ENCODE measurements at places on chromosomes 2 and 18.

GRCh38 chr2:30266051-30266621 is 34.8 kb downstream of the LBH start:
- DNase-seq = peak; percentile 86

DNA sequence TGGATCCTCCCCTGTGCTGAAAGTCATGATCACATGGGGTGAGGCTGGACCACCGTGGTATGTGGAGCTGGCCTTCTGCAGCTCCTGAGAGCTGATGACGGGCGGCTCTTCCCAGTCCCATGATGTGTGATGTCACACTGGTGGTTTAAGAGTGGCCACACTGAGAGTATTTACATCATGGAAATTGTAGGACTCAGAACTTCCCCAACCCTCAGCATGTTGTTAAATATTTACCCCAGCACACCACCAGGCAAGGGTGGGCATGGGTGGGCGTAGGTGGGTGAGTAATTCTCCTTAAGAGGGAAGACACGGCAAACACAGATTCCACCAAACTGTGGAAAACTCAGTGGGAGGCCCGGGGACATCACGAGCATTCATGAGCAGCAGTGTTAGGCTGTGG is 106.8 kb downstream of the ALPK2 start:
- no peak for DNase-seq

DNA sequence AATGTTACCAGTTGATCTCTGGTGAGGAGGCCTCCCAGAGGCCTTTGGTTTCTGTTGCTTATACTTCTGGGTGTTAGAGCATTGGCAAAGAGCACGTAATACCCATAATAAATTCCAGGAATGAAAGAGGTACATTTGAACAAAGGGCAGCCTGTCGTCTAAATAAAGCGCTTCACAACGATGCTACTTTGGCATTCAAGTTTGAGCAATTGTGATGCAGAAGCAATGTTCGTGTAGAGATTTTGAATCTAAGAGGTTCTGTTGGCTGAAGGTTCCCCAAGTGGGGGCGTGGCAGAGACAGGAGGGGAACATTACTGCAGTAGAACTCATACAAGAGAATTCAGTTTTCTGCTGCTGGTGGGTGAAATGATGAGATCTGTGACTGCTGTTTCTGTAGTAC is 27.8 kb downstream of the ZNF532 start:
- DNase-seq = no peak

GRCh38 chr2:33370636-33371265 is 105.7 kb upstream of the RASGRP3 start:
- no peak for DNase-seq

GRCh38 chr2:22326250-22326649 is 1058.7 kb upstream of the KLHL29 start:
- DNase-seq = no peak

- no peak for DNase-seq
Observed at GRCh38 chr18:35753306-35753910, 171.9 kb downstream of the GALNT1 start.

GRCh38 chr18:12886498-12887126 is 2.6 kb upstream of the PTPN2 start:
- DNase-seq = no peak

- no peak for DNase-seq
Observed at GRCh38 chr2:176138526-176138922, 9.0 kb downstream of the HOXD8 start.

DNA sequence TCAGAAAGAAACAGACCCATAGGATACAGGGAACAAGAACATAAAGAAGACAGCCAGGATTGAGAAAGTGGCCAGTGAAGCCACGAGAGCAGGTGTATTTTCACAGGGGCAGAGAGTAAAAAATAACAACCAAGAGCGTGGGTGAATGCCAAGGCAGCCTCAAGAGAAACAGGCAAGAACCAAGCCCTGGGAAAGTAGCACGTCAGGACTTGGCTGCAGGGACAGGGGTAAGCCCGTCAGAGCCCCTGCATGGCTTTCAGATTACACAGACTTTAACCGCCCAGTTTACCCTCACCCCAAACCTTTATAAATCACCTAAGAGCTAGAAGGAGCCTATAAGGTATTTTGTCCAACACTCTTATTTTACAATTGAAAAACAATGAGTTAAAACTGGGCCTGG is 43.7 kb downstream of the ARL4C start:
- peak; percentile 79 for DNase-seq

DNA sequence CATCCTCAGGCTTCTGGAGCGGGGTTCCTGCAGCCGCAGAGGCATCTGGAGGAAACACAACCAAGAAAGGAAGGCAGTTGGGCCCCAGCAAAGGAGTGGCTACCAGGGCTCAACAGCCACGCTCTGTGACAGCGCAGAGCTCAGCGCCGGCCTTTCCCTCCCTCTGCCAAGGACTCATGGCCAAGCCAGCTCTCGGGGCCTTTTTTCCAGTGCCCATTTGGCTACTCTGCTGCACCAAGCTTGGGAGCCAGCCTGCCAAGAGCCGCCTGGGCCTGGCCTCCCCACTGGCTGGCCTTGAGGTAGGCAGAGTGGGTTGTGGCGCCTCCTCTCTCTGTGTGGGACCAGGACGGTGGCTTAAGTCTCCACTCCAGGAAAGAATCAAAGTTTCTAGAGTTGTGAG is 7.2 kb upstream of the CCDC74A start:
- no peak for DNase-seq

- DNase-seq = no peak
Observed at GRCh38 chr2:3665886-3666612, 8.0 kb downstream of the ALLC start.

DNA sequence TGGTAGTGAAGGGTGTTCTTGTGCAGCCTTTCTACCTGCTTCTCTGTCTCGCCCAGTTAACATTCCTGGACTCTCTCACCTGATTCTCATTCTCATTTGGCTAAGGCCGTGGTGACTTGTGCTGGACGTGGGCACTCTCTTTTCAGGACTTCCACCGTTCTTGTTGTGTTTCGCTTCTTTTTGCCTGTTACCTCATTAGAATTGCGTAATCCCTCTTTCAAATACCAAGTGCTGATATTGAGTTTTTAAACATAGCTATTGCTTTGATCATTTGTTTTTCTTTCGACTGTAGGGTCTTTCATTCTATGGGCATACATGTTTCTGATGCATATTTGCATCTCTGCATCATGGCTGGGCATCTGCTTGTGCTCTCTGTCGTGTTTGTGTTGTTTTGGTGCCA is 287.0 kb downstream of the ALPK2 start:
- no peak for DNase-seq

DNA sequence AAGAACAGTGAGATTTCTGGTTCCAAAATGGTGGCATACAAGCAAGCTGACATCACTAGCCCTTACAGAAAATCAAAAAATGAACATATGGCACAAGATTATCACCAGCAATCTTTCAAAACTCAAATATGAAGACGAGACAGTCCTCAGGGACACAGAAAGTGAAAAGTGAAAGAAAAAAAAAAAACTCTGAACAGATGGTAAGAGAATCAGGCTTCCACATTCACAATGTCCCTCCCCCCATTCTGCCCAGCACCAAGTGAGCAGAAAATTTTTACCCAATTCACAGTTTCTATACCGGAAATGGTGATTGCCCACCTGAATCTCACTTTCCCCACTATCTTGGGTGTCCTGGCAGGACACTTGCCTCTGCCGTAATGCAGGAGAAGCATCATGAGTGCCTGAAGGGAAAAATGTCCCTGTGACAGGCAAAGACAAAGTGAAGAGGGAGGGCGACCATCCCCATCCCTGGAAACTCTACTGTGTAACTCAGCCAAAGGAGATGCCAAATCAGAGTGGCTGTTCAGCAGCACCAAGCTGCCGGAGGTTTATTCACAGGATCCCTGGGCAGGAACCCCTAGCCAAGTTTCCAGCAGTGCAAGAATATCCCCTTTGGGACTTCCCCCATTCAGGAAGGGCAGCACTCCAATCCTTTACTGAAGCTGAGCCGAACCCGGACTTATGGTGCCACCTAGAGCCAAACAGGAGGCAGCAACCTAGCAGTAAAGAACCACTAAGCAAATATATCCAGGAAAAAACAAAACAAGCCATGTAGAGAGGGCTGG is 312.2 kb downstream of the LRATD1 start:
- no peak for DNase-seq

- DNase-seq = no peak
Observed at GRCh38 chr2:239093542-239093941, 245.7 kb downstream of the TWIST2 start.

- DNase-seq = no peak
Observed at GRCh38 chr2:147352264-147353071, 492.4 kb upstream of the ACVR2A start.

Data from activated CD4-positive, alpha-beta T cell treated with anti-CD3 and anti-CD28 coated beads, Interleukin-2, amount 10 ng/mL, durations not matched to agents 24 days and 14 days (primary cell).